HFFc6 (cell line): ENCODE measurements at places on chromosomes 13 and 19. TPM values are rescaled to one million over a fixed set of nuclear protein-coding genes. Genes with fewer than 3 reads are reported as not detected.

Gene NEK3
- 6.1 to 7.7 TPM (median 6.4 TPM) in 3 replicates for total RNA-seq

- DNase-seq, result no peak
- peaks cover 12% of the 10 kb centered on the region for H3K36me3 ChIP-seq
- H3K4me1 ChIP-seq, result peaks cover 16% of the 10 kb centered on the region
- peaks cover 9% of the 10 kb centered on the region for H3K27me3 ChIP-seq
Measured at GRCh38 chr19:10835089-10835753, 791 bp downstream of the TMED1 start.

DNA sequence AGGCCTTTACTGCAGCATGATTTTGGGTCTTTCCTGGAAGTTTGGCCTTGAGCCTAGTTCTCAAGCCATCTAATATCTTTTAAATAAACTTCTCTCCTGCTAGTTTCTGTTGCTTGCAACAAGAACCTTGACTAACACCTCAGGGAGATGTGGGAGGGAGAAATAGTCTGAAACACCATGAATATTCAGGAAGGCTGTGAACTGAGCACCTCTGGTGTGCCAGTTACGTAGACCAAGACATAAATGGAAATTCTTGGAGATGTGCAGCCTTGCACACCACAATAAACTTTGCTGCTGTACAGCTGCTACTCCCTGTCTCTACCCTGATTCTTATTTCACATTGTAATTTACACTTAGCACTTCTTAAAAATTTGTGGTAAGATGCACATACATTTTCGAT lies 86.9 kb upstream of the SPATA13 start:
- H3K4me1 ChIP-seq, result peaks cover 35% of the 10 kb centered on the region
- peaks cover 6% of the 10 kb centered on the region for H3K27me3 ChIP-seq
- no peaks in the 10 kb centered on the region for H3K36me3 ChIP-seq
- DNase-seq, result no peak
- no peak overlapping the region for H3K4me3 ChIP-seq
- no peak overlapping the region for H3K27ac ChIP-seq

Gene CYP4F12
- total RNA-seq, result not detected in 3 replicates

DNA sequence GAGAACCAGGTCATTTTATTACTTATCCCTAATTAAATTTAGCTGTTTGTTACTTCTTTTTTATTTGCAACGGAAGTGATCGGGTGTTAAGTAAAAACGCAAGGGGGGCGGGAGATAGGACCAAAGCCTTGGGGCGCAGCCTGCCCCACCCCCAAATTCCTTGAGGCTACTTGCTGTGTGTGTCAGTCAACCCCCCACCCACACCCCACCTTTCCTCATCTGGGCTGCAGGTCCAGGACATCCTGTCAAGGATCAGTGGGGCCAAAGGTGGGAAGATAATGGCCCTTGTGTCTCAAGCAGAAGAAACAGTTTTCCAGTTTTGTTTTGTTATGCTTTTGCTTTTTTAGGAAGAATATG lies 1.2 kb upstream of the FOXO1 start:
- H3K27me3 ChIP-seq, result peaks cover 15% of the 10 kb centered on the region
- peaks cover 8% of the 10 kb centered on the region for H3K4me1 ChIP-seq
- H3K27ac ChIP-seq, result no peak overlapping the region
- no peaks in the 10 kb centered on the region for H3K36me3 ChIP-seq
- DNase-seq, result no peak
- peak overlapping the region; percentile 88 for H3K4me3 ChIP-seq

DNA sequence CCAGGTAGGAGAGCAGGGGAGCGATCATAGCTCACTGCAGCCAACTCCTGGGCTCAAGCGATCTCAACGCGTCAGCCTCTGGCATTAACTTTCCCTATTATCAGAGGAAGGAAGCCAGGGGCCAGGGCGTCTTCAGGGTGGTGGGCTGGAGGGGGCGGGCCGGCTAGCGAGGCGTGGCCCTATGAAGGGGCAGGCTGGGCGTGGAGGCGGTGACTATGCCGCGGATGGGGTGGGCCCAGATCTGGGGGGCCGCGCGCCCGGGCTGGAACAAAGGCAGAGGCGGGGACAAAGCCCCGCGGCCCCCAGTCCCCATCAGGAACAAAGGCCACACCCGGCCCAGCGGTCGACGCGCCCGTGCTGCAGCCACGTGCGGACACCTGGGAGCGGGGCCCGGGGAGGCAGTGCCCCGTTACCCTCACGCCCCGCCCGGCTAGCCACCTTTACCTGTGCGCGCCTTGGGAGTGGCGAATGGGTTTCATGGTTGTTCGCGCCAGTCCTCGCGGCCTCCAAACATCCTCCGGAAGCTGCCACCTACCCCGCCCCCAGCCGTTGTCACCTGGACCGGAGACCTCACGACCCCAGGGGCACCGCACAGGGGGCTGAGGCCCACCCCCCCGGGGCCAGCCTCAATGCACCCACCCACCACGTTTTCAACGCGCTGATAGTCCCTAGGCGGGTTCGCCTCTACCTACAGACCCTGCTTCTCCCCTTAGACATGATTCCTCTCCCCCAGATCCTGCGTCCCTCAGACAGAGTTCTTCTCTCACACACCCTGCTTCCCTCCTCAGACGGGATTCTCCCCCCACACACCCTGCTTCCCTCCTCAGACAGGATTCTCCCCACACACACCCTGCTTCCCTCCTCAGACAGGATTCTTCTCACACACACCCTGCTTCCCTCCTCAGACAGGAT lies 5.4 kb upstream of the TRIM28 start:
- no peak overlapping the region for H3K4me3 ChIP-seq
- H3K27me3 ChIP-seq, result peaks cover 39% of the 10 kb centered on the region
- H3K36me3 ChIP-seq, result no peaks in the 10 kb centered on the region
- H3K4me1 ChIP-seq, result peaks cover 2% of the 10 kb centered on the region
- no peak for DNase-seq
- no peak overlapping the region for H3K27ac ChIP-seq

DNA sequence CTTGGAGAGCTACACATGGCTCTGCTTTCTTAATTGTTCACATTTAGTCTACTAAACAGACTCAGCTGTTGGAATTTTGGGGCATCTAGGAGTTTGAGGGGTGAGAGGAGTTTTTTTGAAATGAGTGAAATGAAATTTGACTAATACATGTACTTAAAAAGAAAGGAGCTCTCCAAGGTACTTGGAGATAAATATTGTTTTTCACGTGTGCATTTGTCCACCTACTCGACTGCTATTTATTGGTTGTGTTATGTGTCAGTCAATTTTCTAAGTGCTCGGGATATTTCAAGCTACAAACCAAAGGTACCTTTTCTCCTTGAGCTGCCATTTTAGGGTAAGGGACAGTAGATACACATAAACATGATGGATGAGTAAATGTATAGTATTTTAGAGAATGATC lies 697.0 kb downstream of the LIG4 start:
- no peak overlapping the region for H3K4me3 ChIP-seq
- H3K27ac ChIP-seq, result no peak overlapping the region
- DNase-seq, result no peak
- no peaks in the 10 kb centered on the region for H3K36me3 ChIP-seq
- no peaks in the 10 kb centered on the region; the same call in 1 of the 2 replicates for H3K27me3 ChIP-seq
- H3K4me1 ChIP-seq, result no peaks in the 10 kb centered on the region

Gene NFIX
- total RNA-seq, result 125 to 146 TPM (median 142 TPM) in 3 replicates

DNA sequence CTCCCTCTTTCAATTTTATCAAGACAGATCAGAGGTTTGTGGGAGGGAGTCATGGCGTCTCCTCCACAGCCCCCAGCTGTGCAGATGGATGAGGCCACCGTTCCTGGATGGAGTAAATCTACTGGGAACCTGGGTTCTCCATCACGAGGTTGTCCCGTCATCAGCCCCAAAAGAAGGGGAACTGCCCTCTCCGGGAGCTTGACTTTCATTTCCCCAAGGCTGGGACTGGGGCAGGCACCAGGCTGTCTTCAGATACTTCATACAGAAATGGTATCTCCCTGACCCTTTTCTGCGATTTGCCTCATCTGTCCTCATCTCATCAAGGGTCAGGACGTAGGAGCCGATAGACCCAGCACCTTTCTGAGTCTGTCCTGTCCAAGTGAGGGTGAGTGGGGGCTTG lies 9.8 kb downstream of the LILRB2 start:
- H3K36me3 ChIP-seq, result no peaks in the 10 kb centered on the region
- H3K4me1 ChIP-seq, result no peaks in the 10 kb centered on the region
- H3K27me3 ChIP-seq, result peaks cover 32% of the 10 kb centered on the region
- H3K4me3 ChIP-seq, result no peak overlapping the region
- H3K27ac ChIP-seq, result no peak overlapping the region

DNA sequence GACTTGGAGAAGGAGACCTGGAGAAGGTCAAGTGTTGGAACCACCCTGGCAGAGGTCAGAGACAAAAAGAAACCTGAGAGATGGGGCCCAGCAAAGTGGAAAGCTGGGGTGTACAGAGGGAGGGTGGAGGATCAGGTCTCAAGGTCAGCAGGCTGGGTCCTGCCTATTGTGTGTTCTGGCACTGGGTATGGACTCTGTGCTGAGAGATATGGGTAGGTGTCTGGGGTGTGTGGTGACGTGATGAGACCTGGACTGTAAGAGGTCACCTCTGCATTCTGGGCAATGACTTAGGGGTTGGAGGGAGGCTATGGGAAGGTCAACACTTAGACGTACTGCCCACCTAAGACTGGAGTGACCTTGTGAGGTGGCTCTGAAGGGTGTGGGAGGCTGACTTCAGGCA lies 88.1 kb downstream of the SCGB2B2 start:
- no peaks in the 10 kb centered on the region for H3K36me3 ChIP-seq
- no peak overlapping the region for H3K27ac ChIP-seq
- H3K27me3 ChIP-seq, result peaks cover 2% of the 10 kb centered on the region
- no peak for DNase-seq
- no peaks in the 10 kb centered on the region for H3K4me1 ChIP-seq
- H3K4me3 ChIP-seq, result no peak overlapping the region

DNA sequence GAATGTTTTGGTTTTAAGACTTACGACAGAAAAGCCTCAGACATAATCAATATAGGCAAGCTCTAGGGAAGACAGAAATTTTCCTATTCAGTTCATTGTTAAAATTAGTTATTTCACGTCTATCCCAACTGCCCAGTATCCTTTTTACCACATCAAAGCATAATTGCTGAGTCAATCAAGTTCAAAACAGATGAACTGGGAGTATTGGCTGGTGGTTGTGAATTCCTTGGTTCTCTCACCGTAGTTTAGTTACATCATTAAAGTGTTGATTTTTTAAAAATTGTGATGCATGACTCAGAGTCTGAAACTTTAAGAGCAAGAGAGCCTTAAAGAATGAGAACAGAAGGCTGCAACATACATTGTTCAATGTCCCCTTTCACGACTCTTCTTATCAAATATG lies 143.3 kb upstream of the FREM2 start:
- no peaks in the 10 kb centered on the region; the same call in 1 of the 2 replicates for H3K27me3 ChIP-seq
- H3K36me3 ChIP-seq, result no peaks in the 10 kb centered on the region
- H3K4me3 ChIP-seq, result no peak overlapping the region
- H3K4me1 ChIP-seq, result no peaks in the 10 kb centered on the region; the same call in 1 of the 2 replicates

- peaks cover 46% of the 10 kb centered on the region for H3K4me1 ChIP-seq
- DNase-seq, result peak; percentile 97
- peaks cover 7% of the 10 kb centered on the region; the same call in 1 of the 2 replicates for H3K36me3 ChIP-seq
- peak overlapping the region; percentile 95 for H3K27ac ChIP-seq
- no peaks in the 10 kb centered on the region; the same call in none of the 2 replicates for H3K27me3 ChIP-seq
- peak overlapping the region; percentile 52 for H3K4me3 ChIP-seq
Measured at GRCh38 chr13:44904967-44905366, 84.3 kb downstream of the NUFIP1 start.

GRCh38 chr19:4878491-4878968 lies 11.1 kb upstream of the PLIN3 start:
- no peaks in the 10 kb centered on the region for H3K36me3 ChIP-seq
- no peak for DNase-seq
- peaks cover 3% of the 10 kb centered on the region for H3K27me3 ChIP-seq
- H3K27ac ChIP-seq, result no peak overlapping the region

Gene TNFAIP8L1
- 4.4 to 8.2 TPM (median 7.0 TPM) in 3 replicates for total RNA-seq

Gene RNF17
- not detected in 3 replicates for total RNA-seq

- peaks cover 12% of the 10 kb centered on the region; the same call in 1 of the 2 replicates for H3K4me1 ChIP-seq
- H3K4me3 ChIP-seq, result no peak overlapping the region
- no peak for DNase-seq
- no peaks in the 10 kb centered on the region for H3K27me3 ChIP-seq
Measured at GRCh38 chr13:112747256-112747655, 57.4 kb downstream of the ATP11A start.

DNA sequence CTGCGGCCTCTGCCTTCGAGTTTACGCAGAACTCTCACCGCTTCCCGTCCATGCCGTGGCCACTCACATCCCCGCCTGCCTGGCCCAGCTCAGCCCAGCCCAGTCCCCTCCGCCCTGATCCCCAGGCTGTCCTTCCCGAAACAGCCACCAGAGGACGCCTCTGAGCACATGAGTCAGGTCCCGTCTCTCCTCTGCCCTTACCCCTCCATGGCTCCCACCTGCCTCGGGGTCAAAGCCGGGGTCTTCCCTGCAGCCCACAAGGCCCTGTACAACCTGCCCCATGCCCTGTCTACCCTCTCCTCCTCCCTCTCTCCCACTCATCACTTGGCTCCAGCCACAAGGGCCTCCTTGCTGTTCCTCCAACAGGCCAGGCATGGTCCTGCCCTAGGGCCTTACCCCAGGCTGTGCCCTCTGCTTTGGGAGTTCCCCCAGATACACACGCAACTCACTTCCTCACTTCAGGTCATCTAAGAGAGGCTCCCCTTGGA lies 8.1 kb upstream of the SEMA6B start:
- H3K4me1 ChIP-seq, result no peaks in the 10 kb centered on the region
- H3K4me3 ChIP-seq, result no peak overlapping the region
- H3K36me3 ChIP-seq, result no peaks in the 10 kb centered on the region
- H3K27me3 ChIP-seq, result no peaks in the 10 kb centered on the region; the same call in 1 of the 2 replicates

- H3K4me3 ChIP-seq, result no peak overlapping the region
- H3K27ac ChIP-seq, result no peak overlapping the region
- no peaks in the 10 kb centered on the region for H3K36me3 ChIP-seq
- DNase-seq, result peak; percentile 64
- peaks cover 64% of the 10 kb centered on the region for H3K27me3 ChIP-seq
Measured at GRCh38 chr13:20182231-20182846, 10.4 kb downstream of the GJB2 start.

DNA sequence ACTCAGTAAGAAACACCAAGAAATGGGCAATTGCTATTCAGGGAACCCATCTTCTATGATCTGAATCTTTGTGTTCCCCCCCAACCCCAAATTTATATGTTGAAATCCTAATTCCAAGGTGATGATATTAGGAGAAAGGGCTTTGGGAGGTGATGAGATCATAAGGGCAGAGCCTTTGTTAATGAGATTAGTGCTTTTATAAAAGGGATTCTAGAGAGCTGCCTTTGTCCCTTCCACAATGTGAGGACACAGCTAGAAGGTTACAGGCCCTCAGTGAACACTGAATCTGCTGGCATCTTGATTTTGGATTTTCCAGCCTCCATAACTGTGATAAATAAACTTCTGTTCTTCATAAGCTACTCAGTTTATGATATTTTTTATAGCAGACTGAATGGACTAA lies 376.0 kb downstream of the DIAPH3 start:
- no peak overlapping the region for H3K27ac ChIP-seq
- H3K27me3 ChIP-seq, result no peaks in the 10 kb centered on the region
- H3K4me1 ChIP-seq, result peaks cover 8% of the 10 kb centered on the region
- no peak overlapping the region for H3K4me3 ChIP-seq
- no peak for DNase-seq

GRCh38 chr19:718251-718951 lies 9.7 kb downstream of the PALM start:
- DNase-seq, result no peak
- H3K4me1 ChIP-seq, result no peaks in the 10 kb centered on the region
- peaks cover 20% of the 10 kb centered on the region for H3K27me3 ChIP-seq
- H3K36me3 ChIP-seq, result peaks cover 9% of the 10 kb centered on the region
- H3K4me3 ChIP-seq, result no peak overlapping the region

GRCh38 chr13:83549671-83550070 lies 332.6 kb downstream of the SLITRK1 start:
- no peak overlapping the region for H3K27ac ChIP-seq
- H3K4me1 ChIP-seq, result peaks cover 23% of the 10 kb centered on the region
- H3K27me3 ChIP-seq, result no peaks in the 10 kb centered on the region
- no peak for DNase-seq
- H3K36me3 ChIP-seq, result peaks cover 5% of the 10 kb centered on the region; the same call in 1 of the 2 replicates
